ENCODE measurements at places on chromosomes 2 and 18.

DNA sequence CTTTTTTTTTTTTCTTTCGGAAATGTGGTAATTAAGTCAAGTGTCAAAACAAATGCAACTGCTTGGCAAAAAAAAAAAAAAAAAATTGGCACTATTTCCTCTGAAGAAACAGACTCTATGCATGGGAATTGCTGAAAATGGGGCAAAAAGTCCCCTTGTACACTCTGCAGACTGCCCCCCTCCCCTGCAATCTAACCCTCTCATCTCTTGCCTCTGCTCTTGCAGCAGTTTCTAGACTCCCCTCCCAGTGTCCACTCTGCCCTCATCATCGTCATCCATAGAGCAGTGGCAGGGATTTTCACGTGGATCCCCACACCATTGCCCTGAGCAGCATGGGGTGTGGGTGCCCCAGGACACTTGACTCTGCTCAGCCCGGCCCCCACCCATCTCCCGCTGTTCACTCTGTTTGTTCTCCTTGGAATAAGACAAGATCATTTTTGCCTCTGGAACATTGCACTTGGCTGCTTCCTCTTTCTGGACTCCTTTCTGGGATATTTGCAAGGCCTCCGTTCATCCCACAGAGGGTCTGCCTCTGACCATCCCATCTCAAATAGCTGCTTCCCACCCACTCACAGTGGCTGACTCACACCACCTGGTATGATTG, 213.9 kb downstream of the ACKR3 start:
- DNase-seq = no peak

DNA sequence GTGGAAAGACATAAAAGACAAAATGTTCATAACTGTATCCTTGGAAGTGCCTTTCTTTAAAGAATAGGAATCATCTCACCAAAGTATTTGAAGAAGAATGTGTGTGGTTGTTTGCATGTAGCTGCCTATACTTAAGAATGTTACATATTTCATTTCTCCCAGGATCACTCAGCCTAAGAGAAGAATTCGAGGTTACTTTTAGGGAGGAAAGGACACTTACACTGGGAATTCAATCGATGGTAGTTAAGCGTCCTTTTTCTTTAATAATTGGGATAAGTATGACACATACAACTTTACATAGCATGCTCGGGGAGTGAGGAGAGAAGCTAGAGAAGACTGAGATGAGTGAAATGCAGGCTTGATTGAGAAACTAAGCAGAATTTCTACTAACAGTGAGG, 22.0 kb upstream of the CYP1B1 start:
- DNase-seq = no peak

- no peak for DNase-seq
Observed at GRCh38 chr2:179180242-179180641, 84.4 kb downstream of the SESTD1 start.

DNA sequence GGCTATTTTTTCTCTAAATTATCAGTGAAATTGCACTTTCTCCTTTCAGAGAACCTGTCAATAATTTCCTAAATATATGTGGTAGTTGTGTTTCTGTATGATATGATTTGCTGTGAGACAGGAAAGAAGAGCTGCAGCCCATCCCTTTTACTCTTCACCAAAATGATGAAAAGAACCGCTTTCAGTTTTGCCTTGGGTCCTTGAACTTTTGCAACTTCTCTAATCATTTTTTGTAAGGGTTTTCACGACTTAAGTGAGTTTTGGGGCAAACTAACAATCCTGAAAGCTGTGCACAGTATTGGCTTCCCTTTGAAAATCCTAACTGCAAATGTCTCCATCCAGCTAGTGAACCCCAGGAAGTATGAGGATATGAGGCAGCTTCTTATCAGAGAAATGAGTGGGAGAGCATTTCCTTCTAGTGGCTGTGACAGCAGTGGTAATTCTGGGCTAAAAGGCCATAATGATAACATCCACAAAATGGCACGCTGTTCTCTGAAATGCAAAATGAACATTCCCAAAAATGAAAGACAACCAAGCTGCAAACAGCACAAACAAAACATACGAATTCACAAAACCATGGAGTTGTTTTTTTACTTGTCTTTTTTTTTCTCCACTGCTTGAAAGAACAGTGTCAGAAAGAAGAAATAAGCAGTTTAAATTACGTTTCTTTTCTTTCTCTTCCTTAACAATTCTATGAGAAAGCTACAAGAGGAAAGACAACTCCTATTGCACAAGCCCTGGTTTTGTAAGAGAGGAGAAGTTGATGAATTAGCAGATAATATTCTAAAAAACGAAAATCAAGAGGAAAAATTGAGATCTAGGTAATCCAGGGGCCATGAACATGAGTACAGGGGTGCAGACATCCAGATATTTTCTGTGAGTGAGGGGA, 1291.6 kb upstream of the ZEB2 start:
- DNase-seq = no peak

GRCh38 chr18:78518805-78519204, 460.8 kb upstream of the SALL3 start:
- no peak for DNase-seq

GRCh38 chr18:79926306-79926705, 25.1 kb downstream of the SLC66A2 start:
- no peak for DNase-seq

GRCh38 chr18:70165936-70166335, 39.6 kb downstream of the RTTN start:
- no peak for DNase-seq

DNA sequence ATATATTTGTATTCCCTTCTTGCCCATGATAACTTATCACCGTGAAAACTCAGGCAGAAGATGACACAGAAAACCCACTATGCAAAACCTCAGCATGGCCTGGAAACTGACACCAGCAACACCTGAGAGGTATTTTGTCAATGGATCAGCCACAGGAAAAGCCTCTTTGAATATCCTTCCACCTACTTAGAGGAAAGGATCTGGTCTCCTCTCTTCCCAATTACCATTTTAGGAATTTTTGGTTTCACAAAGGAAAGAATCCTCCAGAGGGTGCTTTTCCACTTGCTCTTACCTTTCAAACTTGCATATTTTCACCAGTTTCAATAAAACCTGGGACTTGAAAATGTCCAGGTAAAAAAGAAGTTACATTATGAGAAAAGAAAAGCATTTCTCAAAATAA, 20.0 kb upstream of the MEIS1 start:
- DNase-seq = no peak

DNA sequence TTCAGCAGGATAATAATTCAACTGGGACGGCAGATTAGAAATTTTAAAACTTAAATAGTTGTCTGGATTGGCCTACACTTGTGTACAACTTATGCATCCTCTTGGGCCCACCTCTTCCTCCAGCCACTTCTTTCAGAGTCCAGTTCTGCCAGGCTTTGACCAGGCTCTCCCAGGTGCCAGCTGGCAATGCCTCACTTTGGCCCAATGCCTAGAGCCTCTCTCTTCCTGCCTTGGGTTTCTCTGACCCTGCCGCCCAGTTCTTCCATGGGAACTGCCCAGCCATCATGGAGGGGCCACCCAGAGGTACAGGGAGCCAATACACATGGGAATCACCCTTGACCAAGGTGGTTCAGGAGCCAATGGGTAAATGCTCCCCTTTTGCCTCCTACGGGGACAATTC, 135.5 kb downstream of the IRS1 start:
- DNase-seq = no peak

DNA sequence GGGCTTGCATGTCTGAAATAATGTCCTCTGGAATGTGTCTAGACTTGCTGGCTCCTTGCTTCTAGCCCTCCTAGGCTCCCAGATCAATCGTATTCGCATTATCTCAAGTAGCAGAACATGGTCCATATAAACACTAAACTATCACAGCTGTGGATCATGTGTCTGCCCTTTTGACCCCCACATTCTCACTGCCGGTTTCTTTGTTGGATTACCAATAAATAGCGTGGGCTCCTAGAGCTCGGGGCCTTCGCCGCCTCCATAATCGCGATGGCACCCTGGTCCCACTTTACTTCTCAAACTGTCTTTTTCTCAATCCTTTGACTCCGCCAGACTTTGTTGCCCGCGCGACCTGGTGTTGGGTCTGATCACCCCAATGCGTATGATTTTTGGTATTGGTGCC, 6.3 kb upstream of the SCYGR8 start:
- no peak for DNase-seq

GRCh38 chr18:26654616-26655524, 106.5 kb upstream of the KCTD1 start:
- no peak for DNase-seq

DNA sequence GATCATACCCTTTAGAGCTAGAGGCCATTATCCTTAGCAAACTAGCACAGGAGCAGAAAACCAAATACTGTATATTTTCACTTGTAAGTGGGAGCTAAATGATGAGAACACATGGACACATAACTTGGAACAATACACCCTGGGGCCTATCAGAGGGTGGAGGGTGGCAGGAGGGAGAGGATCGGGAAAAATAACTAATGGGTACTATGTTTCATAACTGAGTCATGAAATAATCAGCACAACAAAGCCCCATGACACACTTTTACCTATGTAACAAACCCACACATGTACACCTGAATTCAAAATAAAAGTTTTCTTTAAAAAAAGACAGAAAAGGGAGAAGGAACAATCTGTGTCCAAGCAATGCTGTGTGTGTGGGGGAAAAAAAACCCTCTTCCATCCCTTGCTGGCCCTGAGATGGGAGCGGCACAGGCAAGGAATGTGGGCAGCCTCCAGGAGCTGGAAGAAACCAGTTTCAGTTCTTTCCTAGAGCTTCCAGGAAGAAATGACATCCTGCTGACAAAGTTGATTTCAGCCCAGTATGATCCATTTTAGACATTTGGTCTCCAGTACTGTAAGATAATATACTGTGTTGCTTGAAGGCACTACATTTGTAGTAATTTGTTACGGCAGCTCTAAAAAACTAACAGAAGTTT, 458.7 kb upstream of the CNTNAP5 start:
- no peak for DNase-seq

- DNase-seq = no peak
Observed at GRCh38 chr18:49274188-49274714, 186.2 kb downstream of the DYM start.

DNA sequence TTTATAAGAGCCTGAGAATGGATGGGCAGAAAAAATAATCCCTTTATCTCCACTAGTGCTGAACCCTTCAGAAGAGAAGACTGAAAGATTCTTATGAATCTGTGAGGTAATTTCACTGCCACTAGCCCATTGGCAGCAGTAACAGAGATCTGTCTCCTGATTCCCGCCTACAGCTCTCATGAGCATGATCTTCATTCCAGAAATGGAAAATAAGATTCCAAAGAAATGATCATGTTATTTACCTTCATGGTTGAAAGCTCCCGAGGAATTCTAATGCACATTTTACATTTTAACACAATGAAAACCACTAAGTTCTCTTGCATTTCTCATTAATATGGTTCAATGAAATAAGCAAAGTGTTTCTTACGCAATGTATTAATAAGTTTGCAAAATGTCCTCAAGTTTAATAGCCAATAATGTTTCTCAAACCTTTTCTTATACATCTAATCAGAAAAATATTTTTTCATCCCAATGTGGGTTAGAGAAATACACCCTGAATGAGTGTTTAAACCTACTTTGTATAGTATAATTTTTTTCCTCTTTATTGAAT, 905.6 kb downstream of the TMEM182 start:
- no peak for DNase-seq

GRCh38 chr2:42133771-42134195, 35.4 kb upstream of the EML4 start:
- DNase-seq = no peak

- DNase-seq = no peak
Observed at GRCh38 chr2:56801770-56802169, 618.0 kb downstream of the CCDC85A start.

DNA sequence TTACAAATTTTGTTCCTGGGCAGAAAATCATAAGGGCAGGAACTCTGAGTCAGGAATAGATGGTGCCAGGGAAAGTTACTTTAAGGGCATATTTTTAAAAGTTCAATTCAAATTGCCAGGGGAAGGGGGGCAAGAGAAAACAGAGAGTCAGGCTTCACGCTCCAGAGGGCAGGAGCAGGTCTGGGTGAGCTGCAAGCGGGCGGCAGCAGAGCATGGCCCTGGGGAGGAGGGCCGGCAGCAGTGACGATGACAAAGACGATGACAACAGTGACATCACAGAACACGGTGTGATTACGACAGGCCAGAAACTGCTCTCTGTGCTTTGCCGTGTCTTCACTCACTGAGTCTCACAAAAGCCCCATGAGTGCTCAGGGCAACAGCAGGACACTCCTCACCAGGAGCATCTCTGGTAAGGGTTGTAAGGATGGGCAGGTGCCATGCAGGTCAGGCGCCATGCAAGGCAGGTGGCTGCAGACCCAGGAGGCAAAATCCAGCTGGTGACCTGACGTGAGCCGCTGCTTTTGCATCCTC, 23.3 kb downstream of the CHST10 start:
- DNase-seq = no peak

DNA sequence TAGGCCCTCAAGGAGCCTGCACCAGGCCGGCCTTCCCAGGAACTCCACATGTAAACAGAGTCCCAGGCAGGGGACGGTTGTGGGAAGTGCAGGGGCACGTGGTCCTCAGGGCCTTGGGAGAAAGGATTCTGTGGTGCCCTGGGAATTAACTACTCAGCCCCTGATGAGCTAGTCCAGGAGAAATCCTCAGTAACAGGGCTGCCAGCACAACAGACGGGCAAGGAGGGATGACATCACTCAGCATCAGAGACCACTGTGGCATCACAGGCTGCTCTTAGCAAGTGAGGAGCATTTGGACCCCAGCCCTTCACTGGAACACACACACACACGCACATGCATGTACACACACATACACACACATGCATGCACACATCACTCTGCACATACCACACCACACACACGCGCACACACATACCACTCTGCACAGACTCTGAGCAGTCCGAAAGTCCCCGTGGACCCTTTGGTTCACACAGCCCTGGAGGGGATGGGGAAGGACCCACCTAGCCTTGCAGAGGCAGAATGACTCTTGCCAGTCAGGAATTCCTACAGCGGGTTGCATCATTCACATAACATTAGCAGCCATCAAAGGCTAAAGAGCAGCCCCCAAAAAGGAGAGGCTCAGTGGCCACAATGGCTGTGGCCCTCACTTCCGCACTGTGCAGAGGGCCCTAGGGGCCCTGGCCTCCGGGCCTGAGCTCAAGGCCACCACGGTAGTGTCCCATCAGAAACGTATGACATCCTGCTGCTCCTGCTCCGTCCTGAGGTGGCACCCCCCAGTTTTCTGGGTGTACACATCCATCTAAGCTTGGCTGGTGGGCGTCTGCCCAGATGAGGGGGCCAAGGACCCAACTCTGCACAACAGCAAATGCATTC, 1.9 kb upstream of the NMUR1 start:
- DNase-seq = no peak

- DNase-seq = no peak
Observed at GRCh38 chr2:36824273-36824672, 127.8 kb downstream of the VIT start.

GRCh38 chr2:4965556-4966320, 726.4 kb upstream of the SOX11 start:
- DNase-seq = no peak

GRCh38 chr18:8980496-8980895, 122.0 kb upstream of the NDUFV2 start:
- no peak for DNase-seq

GRCh38 chr2:135451966-135452365, 79.1 kb downstream of the ZRANB3 start:
- DNase-seq = no peak
